ENCODE measurements at places on chromosomes 7 and 10.

GRCh38 chr7:20236790-20237189 lies 19.6 kb upstream of the MACC1 start:
- no peak for DNase-seq

DNA sequence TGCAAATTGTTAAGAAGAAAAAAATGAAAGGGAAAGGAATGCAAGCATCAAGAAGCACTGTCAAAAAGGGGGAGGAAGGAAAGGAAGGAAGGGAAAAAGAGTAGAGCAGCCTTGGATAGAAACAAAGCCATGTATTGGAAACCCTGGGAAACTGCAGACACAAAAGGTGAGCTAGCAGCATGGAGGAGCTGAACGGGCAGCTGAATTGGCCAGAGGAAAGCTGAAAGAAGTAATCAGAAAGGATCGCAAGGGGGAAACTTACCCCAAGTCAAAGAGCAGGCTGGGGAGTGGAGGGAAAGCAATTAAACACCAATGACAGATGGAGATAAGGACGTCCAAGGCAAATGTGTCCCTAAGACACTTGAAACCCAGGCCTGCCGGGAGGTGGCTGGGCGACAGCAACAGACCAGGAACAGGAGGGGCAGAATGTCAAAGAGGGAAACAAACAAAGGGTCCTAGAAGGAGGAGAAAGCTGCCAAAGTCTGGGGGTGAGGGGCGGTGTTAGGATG lies 93.8 kb upstream of the SVIL start:
- DNase-seq: no peak

DNA sequence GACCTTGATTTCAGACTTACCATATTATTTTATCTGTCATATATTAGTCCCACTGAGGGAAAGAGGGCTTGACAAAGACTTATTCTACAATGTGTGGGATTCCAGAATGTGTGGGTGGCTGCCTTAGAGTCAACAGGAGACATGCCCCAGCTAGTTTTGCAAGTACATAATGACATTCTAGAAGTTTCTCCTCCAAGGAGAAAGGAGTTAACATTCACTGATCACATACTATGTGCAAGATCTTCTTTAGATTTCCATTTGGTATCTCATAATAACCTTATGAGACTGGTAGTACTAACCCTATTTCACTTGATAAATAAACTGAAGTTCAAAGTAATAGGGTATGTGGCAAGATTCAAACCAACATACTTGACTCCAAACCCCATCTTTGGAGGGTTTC lies 25.2 kb downstream of the IRF5 start:
- no peak for DNase-seq

DNA sequence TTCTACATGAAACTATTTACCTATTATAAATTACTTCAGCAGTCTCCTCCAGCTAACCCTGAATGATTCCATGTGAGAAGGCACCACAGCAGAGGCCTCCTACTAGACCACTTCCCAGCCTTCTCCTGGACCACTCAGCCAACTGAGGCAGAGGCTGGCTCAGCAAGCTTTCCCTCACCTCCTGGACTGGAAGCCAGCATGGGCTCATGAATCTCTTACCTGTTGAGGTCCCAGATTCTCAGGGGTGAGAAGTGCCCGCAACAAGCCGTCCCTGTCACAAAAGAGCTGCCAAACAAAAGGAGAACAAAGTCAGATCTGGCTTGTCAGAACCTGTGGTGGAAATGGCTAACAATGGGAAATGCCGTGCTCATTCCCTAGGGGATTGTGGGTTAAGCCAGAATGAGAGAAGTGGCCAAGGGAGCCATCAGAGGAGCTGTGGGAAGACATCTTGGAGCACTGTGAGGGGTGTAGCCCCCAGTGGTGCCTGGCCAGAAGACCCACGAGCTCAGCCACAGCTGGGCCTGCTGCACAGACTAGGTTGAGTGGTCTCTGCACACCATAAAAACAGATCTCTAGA lies 36.5 kb downstream of the DPCD start:
- no peak for DNase-seq

DNA sequence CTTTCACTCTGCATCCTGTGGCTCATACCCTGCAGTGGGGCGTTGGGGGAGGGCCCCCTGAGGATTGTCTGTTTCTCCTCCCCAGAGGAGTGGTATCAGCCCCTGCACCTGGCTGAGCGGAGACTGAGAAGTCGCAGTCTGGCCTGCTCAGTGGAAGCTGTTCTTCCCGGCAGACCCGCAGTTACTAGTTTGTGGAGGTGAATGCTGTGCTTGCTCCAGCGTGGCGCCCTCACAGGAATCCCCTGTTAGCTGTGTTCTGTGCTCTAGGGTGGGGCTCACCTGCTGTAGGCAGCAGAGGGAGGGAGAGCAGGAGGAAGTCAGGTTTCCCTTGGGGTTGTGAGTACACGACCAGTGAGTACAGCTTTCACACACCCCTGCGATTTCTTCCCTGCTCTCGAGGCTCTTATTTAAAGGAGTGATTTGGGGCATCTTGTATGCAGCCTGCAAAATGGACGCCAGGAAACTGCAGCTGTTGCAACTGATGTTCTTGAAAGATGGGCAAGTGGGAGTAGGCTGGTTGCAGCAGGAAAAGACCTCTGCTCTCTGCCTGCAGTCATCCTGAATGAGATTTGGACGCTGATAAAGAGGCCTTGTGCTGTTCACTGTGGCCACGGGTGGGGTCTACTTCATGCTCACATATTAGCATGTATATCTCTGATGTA lies 66.4 kb downstream of the HK1 start:
- no peak for DNase-seq

DNA sequence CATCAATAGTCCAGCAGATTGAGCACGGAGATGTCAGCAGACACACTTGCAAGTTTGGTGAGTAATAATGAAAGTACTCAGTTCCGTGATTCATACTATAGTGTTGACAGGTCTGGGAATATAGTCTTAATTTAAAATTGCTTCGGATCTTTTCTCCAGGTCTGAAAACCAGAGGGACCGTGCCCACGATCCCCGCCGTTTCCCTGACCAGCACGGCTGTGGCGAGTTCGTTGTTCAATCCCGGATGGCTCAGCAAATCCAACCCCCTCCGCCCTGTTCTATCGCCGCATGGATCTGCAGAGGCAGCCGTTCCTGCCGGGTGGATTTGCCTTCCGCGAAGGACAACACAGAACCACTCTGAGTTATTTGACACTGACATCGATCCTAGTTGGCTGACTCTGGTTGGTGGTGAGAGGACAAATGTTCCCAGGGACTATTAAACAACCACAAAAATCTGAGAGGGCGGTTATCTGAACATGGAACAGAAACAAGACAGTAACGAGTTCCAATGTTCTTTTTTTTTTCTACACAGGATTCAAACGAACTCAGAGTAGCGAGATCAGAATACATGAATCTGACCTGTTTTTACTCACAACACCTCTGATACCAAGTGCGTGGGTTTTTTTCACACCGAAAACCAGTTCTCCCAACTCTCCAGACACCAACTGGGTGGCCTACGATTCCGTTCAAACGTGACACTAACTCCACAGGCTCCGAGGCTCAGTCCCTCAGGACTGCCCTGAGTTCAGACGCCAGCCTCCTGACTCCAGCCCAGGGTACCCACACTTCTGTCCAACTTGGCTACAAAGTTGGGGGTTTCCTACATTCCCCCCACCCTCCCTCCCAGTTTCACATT lies 52.7 kb downstream of the RBM17 start:
- peak; percentile 48 for DNase-seq

GRCh38 chr10:17873946-17874345 lies 64.8 kb downstream of the MRC1 start:
- no peak for DNase-seq

DNA sequence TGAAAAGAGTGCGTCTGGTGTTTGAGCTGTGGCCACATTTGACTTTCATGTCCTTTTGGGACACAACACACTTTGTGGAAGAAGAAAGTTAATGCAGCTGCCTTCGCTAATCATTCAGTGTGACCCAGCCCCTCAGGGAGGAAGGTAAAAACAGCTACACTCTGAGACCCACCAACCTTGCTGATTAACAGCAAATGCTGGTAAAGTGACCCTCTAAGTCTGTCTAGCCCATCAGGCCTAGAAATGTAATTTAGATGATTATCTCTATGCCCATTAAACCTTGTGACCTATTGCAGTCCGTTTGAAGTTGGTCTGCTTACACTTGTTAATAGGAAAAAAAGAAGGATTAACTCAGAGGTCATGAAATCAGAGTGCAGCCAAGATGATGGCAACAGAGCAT lies 161.9 kb upstream of the WNT16 start:
- DNase-seq: no peak

- no peak for DNase-seq
Observed at GRCh38 chr7:149666360-149666945, 106.9 kb downstream of the ZNF467 start.

GRCh38 chr7:151150388-151150787 lies 17.1 kb downstream of the GBX1 start:
- no peak for DNase-seq

GRCh38 chr10:90378524-90379076 lies 479.2 kb downstream of the HTR7 start:
- DNase-seq: no peak

- DNase-seq: no peak
Observed at GRCh38 chr10:128625926-128626325, 499.7 kb upstream of the MKI67 start.

DNA sequence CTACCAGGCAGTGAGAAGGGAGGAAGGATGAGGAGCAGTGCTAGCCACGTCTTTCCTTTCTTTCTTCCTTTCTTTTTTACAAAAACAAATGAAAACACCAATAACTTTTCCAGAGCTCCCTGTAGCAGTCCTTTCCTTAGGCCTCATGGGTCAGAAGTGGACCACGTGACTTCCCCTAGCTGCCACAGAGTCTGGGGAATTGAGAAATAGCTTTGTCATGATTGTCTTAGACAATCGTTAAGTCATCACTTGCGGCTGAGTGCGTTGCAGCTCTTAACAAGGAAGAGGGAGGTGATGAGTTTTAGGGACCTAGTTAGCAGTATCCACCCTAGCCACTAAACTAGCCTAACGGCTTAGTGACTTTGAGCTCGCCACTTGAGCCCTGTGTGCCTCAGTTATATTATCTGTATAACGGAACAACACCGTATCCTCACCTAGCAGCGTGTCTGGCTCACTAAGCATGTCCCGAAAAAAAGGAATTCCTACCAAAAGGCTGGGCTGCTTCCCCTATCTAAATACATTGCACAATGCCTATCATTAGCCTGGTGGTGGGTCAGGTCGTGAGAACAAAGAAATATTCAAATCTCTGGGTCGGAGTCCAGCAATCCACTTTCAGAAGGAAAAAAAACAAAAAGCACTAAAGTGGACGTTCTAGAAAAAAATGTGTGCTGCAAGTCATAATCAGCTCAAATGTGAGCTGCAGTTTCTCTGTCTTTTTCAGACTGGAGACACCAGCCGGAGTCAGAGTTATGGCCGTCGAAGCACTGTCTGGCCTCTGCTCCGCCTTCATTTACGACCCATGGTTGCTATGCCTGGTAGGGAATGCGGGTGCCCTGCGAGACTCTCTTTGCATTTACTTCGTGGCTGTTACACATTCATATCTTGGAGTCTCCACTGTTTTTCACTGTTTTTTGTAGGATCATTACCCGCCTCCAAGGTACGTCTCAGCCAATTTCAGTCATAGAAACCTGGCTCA lies 338.5 kb upstream of the FOXK1 start:
- DNase-seq: no peak

- DNase-seq: no peak
Observed at GRCh38 chr7:70034999-70035398, 436.7 kb downstream of the AUTS2 start.

GRCh38 chr10:79063661-79064492 lies 4.9 kb upstream of the ZMIZ1 start:
- peak; percentile 46 for DNase-seq

DNA sequence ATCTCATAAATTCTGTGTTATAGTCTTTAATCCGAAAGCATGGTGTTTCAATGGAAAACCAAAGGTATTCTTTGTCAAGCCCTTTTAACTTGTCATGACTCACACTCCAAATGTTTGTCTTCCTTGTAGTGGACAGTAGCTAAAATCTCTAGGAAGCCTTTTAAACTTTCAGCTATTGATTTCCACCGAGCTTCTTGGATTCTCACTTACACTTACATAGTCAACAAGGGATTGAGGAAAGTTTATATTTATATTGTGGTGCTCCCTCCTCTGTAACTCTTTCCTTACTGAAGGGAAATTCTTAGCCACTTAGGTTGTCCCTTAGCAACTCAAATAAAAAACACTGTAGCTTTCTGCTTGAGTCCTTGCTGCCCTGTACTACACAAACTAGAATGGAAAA lies 31.2 kb upstream of the GPR37 start:
- DNase-seq: no peak

DNA sequence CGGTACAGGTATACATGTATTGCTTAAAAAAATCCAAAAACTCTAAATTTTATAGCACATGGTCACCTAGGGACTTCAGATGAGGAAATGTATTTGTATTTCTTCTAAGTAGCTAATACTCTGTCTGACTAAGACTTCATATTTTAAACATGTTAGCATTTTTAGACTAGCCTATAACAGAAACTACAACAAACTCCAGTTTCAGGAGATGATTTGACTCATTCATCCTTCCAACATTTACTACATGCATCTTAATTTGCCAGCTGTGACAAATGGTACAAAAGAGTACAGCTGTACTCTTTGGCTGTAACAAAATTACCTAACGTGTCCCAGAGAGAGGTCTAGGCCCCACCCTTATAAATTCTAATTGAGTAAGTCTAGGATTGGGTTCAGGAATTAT lies 22.2 kb downstream of the TMEM209 start:
- DNase-seq: no peak

DNA sequence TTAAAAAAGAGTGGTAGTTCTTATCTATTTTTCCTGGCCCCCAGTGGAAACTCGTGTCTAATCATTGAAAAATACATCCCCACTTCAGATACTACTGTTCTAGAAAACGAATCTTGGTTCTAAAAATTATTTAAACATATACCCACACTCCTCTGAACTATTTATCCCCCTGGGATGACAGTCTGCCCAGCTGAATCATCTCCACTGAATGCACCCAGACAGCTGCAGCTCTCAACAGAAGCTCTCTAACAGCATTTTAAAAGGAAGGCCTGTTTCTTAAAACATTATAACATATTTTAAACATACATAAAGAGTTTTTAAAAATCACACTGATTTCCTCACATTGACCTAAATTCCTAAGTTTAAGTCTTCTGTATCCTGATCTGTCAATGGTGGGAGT lies 544.6 kb upstream of the PHF14 start:
- DNase-seq: no peak

GRCh38 chr10:7258948-7259523 lies 151.8 kb downstream of the SFMBT2 start:
- DNase-seq: no peak

GRCh38 chr10:3805201-3805790 lies 20.3 kb upstream of the KLF6 start:
- peak; percentile 88 for DNase-seq

- DNase-seq: no peak
Observed at GRCh38 chr10:5485948-5486852, 13.2 kb downstream of the CALML5 start.
